Glomerular endothelial cell (primary cell): ENCODE measurements at places on chromosomes 6 and 20. TPM values are rescaled to one million over a fixed set of nuclear protein-coding genes. Genes with fewer than 3 reads are reported as not detected.
A peak's percentile ranks its signal among the peaks of the same experiment; 100 is the strongest.

DNA sequence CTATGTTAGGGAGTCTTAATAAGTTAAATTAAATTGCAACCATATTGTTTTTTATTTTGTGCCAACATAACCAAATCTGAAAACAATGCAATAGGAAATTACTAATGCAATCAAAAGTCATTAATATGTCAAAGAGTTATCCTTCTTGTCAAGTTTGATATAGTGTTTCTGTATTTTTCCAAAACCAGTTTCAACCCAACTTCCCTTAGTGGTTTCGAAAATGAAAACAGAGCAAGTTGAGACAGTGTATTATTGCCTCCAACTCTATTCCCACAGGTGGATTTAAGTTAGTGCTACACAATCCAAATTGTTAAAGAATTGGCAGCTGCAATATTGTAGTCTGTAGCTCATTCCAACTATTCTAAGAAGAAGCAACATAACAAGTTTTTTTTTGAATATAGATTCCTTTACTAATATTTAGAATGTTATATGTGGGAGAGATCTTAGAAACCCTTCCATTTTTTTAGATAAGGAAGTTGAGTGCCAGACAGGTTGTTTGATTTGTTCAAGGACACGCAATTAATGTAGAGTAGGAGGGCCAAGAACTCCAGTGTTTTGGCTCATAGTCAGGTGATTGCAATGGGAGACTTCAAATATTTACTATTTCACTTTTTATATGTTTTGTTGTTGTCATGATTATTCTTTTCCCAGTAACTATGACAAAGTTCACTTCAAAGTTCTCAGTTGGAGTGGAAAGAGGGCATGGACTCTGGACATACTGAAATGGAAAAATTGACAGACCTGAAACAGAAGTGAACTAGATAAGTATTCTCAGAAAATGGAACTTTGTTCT, 282.4 kb upstream of the HSF2 start:
- no peak for DNase-seq

Gene OR2B6
- total RNA-seq: not detected in 2 replicates

- no peak for DNase-seq
These were observed 729.2 kb upstream of the MARCKS start for GRCh38 chr6:113127786-113128419.

DNA sequence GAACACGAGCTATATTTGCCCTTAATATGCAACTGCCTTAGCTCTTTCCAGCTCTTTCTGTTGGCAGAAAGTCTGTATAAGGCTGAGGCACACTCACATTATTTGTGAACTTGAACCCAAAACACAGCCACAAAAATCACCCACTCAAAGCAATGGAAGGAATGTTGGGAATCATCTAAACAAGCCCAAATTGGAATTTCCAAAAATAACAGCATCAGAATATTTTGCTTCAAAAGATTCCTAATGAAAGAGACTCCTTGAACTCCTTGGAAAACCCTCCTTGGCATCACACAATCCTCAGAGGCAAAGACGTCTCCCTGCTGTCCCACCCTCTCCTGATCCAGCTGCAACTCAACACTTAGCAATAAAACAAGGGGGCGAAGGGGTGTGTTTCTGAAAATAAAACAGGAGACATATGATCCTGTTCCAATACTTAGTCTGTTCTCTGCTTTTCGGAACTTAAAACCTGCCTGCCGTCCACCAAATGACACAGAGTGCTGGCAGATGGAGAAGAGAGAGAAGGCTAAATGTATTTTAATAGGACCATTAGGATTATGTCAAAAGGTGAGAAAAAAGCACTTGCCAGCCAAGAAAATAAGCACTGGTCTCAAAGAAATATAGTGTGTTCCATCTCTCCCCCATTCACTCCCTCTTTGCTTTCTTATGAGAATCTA, 320.7 kb upstream of the JARID2 start:
- DNase-seq: no peak

DNA sequence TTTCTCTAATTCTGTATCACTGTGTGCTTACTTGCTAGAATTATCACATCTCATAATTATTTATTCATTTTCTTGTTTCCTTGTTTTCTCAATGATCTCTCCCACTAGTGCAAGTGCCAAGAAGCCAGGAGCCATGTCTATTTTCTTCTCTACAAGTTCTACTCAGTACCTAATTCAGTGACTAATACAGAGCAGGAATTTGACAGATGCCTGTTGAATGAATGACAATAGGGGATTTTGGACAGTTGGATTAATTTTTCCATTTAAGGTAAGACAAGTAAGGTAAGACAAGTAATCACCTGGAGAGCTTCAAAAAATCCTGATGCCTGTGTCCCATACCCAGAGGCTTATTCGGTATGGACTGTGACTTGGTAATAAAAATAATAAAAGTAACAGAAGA, 81.0 kb downstream of the EDN1 start:
- no peak for DNase-seq

Gene MUC22
- total RNA-seq: not detected in 2 replicates

DNA sequence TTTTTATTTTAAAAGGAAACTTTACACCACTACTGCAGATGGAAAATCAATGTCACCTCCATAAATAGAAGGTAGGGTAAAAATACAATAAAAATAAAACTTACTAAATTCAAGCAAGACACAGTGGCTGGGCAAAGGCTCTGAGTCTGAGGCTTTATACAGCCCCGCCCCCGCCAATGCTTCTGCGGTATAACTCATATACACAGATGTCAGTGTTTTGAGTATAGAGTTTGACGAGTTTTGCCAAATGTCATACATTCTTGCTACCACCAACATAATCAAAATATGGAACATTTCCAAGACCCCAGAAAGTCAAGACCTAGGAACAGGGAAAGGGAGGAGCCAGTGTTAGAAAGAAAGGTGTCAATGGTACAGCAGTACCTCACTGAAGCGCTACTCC, 12.8 kb downstream of the NFATC2 start:
- DNase-seq: no peak

Gene DDX43
- total RNA-seq: 1.2 TPM in 1 of 2 replicates, not detected in the other

DNA sequence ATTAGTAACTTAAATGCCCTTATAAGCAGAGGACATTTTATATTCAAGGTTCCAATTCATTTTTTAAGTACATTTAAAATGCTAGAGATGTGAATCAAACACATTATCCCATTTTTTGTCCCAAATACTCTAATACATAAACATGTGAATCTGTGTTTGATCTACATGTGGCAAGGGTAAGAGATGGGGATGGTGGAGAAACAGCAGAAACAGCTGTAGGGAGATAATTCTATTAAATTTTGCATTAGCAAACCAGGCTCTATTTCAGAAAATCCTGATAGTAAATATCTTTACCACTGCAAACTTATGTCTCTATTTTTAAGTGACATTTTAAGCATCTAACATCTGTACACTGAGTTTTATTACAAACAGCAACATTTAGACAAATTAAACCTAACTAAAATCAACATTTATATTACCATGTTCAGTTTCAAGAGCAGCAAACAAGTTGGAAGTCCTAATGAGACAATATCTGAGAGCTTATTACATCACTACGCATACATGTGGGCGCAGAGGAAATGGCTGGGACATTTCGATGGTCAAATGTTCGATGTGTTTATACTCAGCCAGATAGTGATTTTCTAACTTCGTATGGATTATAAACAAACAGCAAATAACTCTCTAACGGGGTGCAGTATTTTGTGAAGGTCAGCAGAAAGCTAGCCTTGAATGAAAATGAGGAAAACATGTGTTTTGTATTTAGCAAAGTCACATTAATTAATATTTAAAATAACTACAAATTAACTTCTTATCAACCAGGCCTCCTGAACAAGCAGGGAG, 165.1 kb downstream of the GJA1 start:
- no peak for DNase-seq

GRCh38 chr6:24744911-24745310, 26.0 kb upstream of the C6orf62 start:
- no peak for DNase-seq

Gene MYLK2
- 2.9 and 4.1 TPM in 2 replicates for total RNA-seq

DNA sequence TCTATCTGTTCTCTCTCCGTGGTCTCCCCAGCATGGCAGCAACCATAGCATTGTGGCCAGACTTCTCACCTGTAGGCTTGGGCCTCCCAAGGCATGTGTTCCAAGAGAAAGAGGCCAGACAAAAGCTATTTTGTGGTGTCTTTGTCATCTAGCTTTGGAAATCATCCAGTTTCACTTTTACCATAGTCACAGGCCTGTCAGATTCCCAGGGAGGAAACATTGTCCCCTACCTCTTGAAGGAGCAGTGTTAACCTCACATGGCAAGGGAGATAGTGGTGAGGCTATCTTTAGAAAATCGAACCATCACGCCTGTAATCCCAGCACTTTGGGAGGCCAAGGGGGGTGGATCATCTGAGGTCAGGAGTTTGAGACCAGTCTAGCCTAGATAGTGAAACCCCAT, 42.3 kb upstream of the RALGAPA2 start:
- no peak for DNase-seq

- DNase-seq: no peak
These were observed 329.0 kb downstream of the ESR1 start for GRCh38 chr6:152136449-152136825.

Gene SLC16A10
- total RNA-seq: 0.29 TPM in 1 of 2 replicates, not detected in the other

DNA sequence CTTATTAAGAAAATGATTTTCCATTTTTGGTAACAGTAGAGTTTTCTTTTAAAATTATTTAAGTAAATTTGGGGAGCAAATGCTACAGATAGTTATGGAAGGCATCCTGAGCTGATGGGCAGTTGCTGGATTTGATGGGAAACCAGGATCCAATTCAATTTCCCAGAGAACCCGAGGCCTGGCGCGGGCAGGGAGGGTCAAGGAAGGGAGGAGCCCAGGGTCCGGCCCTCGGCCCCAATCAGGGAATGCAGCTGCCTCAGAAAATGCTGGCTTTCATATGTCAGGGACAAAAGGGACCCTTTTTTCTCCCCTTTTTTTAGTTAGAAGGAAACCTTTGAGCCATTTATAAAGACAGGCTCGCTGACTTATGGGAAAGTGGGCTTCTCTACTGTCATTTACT, 42.1 kb downstream of the CTCFL start:
- no peak for DNase-seq

GRCh38 chr6:137883400-137884148, 16.5 kb downstream of the TNFAIP3 start:
- DNase-seq: no peak

Gene CRIP3
- not detected in 2 replicates for total RNA-seq

DNA sequence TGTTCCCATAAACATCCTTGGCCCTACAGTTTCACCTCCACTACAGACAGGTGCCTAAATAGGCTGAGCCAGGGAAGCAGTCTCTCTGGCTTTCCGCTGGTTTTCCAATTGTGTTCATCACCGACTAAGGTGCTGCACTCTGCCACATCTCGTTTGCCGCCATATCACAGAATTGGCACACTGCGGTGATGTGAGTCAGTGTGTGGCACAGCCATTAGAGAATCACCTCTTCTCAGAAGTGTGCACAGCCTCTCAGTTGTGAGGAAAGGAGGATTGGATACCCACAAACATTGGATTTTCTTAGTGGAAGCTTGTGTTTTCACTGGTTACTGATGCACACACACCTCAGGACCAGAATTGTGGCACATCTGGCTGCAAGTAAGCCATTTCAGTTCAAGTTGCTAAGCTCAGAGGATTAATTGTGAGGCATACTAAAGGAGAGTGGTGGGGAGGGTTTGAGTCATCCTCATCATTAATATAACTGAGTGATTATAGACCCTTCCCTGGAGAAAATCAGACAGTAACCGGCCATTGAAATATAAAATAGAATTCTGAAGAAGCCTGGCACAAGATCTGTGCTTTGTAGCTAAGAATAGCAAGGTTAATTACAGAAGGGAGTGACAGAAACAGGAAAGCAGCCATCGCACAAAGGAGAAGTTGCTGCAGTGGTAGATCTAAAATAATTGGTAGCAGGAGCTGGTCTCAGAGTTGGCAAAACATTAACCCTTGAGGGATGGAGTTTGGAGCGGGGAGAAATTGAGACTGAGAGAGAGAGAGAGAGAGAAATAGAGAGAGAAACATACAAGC, 506.9 kb downstream of the LMBRD1 start:
- DNase-seq: no peak

GRCh38 chr20:63005862-63006539, 763 bp downstream of the BHLHE23 start:
- DNase-seq: no peak

Gene TFAP2D
- not detected in 2 replicates for total RNA-seq

DNA sequence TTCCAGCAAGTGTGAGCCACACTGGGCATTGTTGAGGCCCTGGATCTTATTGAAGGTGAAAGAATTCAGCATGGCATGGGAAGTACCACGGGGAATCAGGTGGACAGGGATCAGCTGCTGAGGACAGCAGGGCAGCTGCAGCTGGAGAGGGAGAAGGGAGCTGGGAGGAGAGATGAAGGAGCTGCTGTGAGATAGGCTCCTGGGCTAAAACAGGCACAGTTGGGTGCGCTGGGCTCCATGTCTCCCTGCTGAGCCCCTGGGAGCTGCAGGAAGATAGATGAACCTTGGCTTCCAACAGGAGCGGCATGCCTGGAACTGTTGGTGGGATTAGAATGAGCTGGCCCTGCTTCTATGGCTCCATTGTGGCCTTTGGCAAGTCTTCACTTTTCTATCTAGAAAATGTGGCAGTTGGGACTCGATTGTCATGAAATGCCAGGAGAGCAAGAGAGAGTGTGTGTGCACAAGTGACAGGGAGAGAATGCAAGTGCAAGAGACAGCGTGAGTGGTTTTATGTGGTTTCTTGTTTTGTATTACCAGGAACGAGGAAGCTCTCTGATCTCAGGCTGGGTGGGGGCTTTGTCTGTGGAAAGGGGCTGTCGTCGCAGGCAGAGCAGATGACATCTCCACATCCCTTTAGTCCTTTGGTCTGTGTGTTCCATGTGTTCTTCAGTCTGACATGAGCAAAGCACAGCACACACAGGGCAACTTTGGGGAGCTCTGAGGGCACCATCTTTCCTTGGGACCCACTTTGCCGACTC, 20.4 kb downstream of the SNPH start:
- DNase-seq: no peak

- no peak for DNase-seq
These were observed 59.0 kb upstream of the ZNF184 start for GRCh38 chr6:27531772-27532459.

GRCh38 chr6:116973976-116974375, 96.9 kb downstream of the RFX6 start:
- DNase-seq: no peak

DNA sequence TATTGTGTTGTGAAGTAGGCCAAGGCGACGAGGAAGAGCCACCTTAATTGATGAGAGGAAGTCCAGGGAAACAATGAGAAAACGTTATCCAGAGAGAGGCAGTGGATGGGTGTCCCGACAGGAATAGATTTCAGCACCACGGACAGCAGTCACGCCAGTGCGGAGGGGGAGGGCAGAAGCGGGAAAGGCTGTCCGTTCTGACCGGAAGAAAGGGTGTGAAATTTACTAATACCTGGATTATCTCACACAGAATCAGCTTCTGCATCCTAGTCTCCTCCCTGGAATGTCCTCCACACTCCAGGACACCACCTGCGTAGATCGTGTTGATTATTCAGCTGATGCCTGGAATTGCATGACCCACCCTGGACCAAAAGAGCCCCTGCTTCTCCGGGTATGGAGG, 7.4 kb upstream of the BPIFA3 start:
- DNase-seq: peak; percentile 16

Gene SMLR1
- not detected in 2 replicates for total RNA-seq

Gene BMP2
- total RNA-seq: 17.7 and 26.9 TPM in 2 replicates

Gene GPANK1
- 13.0 and 14.5 TPM in 2 replicates for total RNA-seq

GRCh38 chr6:33192671-33193602, 670 bp upstream of the COL11A2 start:
- DNase-seq: no peak
